Activated effector memory CD4-positive, alpha-beta T cell treated with anti-CD3 and anti-CD28 coated beads, Interleukin-2, amount 50 U/mL, for 16 hours (primary cell): ENCODE measurements at places on chromosomes 6 and 20.

DNA sequence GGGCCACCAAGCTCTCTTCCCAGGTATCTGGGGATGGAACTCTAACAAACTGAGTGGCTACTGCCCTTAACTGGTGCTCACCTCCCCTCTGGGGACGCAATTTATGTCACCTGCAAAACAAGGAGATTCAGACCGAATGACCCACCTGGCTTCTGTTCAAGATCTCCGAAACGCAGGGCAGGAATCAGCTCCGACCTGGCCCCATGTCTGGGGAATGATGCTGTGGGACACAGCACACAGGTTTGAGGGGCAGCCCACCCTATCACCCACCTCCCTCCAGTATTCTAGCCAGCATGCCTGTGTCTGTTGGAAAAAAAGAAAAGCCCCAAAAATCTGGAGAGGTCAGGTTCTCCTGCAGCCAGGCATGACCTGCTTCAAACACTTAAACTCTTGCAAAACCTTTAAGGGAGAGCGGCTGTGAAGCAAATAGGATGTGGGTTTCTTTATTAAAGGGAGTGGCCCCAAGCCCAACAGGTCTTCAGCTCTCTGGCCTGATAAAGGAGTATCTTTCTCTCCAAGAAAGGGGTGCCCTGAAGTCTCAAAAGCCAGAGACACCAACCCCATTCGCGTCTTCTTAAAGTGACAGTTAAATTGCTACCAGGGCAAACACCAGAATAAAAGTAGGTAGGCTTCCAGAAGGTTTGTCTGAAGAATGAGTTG lies 6.4 kb downstream of the PREX1 start:
- no peak for DNase-seq

GRCh38 chr6:42100029-42100901 lies 42.2 kb downstream of the C6orf132 start:
- DNase-seq = no peak

DNA sequence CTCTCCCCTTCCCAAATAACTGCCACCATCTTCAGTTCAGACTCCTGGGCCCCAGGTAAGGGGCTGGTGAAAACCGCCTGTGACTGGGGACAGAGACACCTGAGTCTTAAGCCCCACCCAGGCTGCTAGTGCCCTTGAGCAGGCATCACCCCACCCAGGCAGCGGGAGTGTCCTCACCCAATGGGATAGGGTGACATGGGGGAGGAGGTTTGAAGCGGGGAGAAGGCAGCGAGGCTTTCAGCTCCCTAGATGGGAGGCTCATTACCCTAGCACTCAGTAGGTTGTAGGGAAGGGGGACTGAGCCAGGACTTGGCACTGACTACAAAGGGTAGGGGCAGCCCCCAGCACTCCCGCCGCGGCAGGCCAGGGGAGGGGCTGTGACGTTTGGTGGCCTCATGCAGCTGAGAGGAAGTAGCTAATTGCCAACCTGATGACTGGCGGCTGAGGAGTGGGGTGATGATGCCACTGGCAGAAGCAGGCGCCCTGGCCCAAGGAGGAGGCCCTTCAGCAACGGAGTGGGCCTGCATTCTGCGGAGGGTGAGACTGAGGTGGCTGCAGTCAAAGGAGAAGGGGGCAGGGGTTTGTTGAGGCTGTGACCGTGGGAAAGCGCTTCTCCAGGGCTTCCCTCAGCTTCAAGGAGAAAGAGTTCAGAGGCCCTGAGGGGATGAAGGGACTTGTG lies 126.9 kb downstream of the MRPL14 start:
- DNase-seq = no peak

DNA sequence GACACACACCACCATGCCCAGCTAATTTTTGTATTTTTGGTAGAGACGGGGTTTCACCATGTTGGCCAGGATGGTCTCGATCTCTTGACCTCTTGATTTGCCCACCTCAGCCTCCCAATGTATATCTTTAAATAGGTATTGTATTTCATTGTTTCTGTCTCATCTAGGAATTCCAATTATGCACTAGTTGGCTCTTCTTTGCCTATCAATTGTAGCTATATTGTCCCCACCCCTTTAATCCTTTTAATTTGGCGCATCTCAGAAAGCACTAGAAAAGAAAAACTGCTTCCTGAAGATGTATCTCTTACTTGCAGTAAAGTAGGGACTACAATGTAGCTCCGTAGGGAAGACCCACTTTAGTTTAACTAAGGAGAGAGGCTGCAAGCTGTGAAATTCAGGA lies 10.5 kb upstream of the MAVS start:
- DNase-seq = no peak

GRCh38 chr6:124819346-124819745 lies 142.9 kb upstream of the RNF217 start:
- no peak for DNase-seq

DNA sequence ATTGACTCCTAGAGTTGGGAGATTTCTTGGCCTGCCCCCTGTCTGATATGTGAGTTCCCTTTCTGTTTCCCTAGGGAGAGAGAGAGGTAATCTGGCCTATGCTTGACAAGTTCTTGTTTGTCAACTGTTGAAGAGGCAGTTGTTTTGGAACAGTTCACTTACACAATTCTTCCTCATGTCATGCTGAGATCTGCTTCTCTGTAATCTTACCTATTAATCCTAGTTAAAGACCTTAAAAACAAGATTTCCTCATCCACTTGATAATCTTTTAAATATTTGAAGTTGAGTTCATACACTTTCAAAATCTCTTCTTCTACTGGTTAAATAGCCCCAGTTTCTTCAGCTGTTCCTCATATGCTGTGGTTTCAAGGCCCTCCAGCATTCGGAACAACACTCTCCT lies 89.9 kb downstream of the FIG4 start:
- no peak for DNase-seq

GRCh38 chr20:49768204-49769047 lies 44.2 kb upstream of the SLC9A8 start:
- peak; percentile 64 for DNase-seq

DNA sequence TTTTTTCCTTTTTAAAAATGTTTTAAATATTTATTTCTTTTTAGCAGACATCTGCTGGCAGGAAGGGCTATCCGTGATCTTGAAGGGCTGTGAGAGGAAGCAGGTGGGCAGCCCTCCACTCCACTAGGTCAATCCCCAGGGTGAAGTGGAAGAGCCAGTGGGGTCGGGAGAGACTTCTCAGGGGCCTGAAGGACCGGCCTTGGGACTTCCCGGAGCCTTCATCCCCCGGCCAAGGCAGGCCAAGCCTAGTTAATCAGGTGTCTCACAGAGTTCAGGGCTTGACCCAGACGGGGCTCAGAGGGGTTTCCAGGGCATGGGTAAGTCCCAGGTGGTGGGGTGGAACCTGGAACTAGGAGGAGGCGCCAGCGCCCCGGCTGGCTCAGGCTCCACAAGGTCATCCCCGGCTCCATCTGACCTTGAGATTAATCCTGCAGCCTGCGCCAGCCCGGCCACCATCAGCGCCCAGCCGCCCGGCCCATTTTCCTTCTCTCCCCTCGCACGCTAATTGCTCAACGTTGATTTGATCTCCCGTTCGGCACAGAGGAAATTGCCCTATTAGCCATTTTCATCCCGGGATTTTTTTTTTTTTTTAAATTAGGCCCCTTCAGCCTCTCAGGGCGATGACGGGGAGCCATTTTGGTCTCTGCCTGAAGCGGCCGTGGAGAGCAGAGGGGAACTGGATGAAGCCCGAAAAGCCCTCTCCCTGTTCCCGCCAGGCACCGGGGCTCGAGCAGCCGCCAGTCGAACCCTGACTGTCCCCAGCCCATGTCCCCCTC lies 44.4 kb downstream of the MDFI start:
- DNase-seq = peak; percentile 61

DNA sequence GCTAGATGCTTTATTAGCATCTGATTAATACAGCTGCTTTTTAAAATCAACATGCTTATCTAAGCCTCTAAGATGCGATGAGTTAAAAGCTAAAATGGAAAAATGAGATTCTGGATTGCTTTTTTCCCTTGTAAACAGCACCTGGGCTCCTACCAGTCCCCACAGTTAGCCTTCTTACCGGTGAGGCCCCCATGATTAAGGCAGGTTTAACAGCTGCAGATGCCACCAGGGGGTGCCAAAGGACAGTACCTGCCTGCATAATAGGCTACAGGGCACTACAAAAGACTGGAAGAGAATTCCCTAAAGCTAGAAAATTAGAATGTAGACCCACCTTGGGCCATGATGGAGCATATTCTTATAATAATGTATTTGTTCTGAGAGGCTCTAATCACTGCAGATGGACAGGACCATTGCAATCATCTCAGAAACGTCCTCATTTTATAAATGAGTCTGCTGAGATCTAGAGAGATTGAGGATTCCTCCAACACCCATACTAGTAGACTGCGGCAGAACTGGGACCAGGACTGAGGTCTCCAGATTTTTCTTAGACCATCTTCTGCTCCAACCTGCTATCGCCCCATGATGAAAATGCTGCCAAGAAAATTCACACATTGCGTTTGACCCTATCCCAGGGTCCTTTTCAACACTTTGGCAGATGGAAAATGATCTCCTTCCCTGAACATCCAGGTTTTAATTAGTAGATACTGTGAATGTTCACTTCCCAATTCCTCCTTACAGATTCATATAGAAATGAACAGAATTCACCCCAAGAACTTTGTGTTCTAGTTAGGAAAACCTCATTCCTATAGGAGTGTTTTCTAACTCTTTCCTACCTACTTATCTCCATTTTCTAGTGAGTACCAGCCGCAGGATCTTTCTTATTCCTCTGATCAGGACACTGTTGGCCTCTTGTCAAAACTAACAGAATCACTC lies 148.8 kb downstream of the RPS12 start:
- DNase-seq = peak; percentile 79

DNA sequence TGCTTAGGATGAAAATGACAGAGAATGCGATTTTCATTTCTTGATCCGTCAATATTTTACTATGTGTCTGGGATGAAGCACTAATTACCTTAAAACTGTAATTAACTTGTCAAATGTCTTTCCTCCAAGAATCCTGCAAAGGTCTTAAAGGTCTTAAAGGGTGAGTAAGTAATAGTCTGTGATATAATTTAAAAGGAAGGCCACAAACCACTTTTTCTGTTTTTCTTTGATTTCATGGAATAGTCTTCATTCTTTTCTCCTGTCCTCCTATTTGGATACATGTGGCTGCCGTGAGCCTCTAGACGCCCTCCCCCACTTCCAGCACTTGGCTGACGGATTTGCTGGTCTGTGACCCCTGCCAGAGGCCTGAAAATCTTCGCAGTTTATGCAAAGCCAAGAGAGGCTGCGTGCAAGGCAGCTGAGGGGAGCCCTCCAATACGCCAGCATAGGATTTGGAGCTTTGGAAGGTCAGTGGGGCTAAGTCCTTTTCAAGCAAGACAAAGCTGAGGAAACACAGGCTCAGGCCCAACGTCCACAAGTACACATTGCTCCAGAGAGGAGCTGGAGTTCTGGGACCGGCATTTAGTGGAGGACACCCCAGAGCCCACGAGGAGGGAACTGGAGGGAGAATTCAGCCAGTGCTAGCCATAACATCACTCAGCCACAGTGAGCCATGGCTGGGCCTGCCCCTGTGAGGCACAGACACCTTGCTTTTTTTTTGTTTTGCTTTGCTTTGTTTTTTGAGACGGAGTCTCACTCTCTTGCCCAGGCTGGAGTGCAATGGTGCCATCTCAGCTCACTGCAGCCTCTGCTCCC lies 382.6 kb downstream of the SMOC2 start:
- no peak for DNase-seq

GRCh38 chr6:168183613-168183970 lies 104.6 kb upstream of the FRMD1 start:
- DNase-seq = peak; percentile 34

- no peak for DNase-seq
These were observed 326.7 kb upstream of the NOX3 start for GRCh38 chr6:155782320-155782731.

GRCh38 chr6:2173203-2173961 lies 72.0 kb downstream of the GMDS start:
- no peak for DNase-seq

DNA sequence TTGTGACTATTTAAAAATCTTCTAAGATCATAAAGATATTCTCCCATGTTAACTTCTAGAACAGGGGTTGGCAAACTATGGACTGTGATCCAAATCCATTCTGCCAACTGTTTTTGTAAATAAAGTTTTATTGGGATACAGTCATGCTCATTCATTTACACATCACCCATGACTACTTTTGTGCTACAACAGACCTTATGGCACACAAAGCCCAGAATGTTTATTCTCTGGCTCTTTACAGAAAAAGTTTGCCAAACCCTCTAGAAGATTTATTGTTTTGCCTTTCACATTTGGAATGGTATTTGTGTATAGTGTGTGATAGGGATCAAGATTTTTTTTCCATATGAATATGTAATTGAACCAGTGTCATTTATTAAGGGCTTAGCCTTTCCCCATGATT lies 341.7 kb downstream of the CD83 start:
- no peak for DNase-seq

- no peak for DNase-seq
These were observed 77.0 kb downstream of the DTNBP1 start for GRCh38 chr6:15585760-15586214.

GRCh38 chr20:46267108-46268105 lies 40.9 kb downstream of the CDH22 start:
- DNase-seq = no peak

GRCh38 chr6:57142178-57142525 lies 30.0 kb upstream of the BAG2 start:
- DNase-seq = no peak

DNA sequence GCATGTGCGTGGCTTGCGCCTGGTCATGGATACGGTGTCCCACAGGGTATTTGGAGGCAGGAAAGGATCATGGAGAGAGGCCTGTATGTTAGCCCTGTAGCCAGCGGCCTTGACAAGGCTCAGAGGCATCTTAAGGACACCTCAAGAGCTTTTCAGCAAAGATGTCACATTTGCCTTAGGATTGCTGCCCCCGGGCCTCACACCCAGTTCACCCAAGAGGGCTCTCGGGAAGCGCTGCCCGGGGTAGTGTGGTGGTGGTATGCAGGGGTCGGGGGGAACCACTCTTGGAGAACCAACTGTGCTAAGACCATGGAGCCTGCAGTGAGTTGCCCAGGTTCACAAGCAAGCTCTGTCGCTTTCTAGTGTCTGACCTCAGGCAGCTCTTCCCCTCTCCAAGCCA lies 36.9 kb upstream of the VSTM2L start:
- DNase-seq = no peak

DNA sequence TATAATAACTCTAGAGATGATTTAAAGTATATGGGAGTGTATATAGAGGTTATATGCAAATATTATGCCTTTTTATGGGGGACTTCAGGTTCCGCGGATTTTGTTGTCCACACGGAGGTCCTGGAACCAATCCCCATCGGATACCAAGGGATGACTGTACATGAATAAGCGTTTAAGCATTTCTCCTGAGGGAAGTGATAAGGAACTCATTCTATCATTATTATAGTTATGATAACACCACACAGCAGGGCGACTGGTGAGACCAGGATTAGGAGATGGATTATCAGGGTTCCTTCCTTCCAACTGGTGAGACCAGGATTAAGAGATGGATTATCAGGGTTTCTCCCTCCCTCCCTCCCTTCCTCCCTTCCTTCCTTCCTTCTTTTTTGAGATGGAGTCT lies 6.6 kb downstream of the ECI2 start:
- no peak for DNase-seq

DNA sequence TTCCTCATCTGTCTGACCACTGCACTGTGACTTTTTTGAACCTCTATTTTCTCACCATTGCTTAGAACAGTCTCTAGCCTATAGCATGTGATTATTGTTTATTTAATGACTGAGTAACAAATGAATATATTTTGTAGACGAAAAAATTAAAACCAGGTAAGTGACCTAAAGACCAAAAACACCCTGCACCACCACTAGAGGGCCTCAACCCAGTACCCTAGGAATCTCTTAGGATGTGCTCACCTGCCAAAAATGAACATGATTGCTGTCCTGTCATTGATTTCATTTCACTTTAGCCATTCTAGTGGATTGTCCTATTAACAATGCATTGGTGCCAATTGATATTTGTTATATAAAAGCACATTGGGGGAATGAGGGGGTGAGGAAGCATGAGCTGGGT lies 199.1 kb downstream of the COL9A1 start:
- no peak for DNase-seq
